ENCODE measurements at places on chromosomes 16 and 17.

DNA sequence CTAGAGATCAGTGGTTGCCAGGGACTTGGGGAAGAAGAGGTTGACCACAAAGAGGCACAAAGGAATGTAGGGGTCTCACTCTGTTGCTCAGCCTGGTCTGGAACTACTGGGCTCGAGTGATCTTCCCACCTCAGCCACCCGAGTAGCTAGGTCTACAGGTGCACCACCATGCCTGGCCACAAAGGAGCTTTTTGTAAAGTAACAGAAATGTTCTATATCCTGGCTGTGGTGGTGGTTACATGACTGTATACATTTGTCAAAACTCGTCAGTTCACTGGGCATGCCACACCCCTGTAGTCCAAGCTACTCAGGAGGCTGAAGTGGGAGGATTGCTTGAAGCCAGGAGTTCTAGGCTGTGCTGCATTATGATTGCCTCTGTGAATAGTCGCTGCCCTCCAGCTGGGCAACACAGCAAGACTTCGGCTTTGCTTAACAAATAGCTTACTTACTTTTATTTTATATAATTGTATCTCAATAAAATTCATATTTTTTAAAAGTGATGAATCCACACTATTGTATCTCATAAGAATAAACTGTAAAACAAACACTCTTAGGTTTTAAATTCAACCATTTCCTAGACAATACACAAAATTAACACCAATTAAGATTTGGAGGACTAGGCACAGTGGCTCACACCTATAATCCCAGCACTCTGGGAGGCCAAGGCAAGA is 5.0 kb downstream of the SKA2 start:
- no peak for DNase-seq

DNA sequence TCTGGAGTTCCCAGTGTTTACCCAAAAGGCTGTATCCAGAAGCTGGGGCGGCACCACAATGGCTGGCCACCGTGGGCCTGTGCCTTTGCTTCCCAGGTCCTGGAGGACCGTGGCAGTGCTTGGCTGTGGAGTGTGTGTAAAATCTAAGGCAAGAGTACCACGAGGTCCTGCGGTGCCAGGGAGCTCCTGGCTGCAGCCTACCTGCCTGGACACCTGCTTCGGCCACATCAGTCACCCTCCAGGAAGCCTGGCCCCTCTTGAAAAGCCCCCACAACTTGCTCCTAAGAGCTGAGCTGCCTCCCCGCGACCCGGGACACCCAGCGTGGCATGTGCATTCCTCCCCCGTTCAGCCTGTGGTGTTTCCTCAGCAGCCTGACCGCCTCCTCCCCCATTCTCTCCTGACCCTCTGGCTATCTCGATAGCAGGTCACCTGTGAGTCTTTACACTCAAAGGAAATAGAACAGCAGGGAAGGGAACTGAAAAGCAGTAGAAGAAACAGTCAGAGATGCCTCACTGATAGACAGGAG is 7.9 kb downstream of the TIMM22 start:
- DNase-seq = no peak

- DNase-seq = no peak
Observed at GRCh38 chr16:49494474-49494873, 120.9 kb downstream of the C16orf78 start.

DNA sequence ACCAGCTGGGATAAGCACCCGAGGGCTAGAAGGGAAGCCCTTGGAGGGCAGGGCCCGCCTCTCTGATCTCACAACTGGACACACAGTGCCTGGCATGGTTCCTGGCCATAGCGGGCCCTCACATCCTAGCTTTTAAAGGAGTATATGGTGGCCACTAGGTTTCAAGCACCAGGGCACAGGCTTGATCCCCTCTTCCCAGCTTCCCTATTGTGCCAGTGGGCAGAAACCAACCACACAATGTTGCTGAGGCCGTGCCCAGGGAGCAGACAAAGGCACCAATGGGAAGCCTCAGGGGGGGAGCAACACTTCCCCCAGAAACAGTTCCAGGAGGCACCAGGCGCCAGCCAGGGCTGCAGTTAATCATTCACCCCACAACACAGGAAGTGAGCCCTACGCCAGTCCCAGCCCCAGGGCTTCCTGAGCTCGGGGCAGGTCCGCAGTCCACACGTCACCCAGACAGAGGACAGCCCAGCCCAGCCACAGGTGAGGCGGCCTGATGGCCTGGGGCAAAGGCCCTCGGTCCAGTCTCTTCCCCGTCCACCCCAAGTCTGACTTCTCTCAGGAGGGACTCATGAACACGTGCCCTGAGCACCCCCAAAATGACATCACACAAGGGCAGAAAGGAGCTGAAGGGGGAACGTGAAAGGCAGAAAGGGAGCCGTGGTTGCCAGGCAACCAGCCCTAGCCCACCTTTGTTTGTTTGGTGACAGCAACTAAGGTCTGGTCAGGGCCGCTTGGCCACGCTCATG is 12.8 kb downstream of the SMIM5 start:
- DNase-seq = peak; percentile 98

- DNase-seq = no peak
Observed at GRCh38 chr16:26816266-26816665, 250.5 kb upstream of the C16orf82 start.

DNA sequence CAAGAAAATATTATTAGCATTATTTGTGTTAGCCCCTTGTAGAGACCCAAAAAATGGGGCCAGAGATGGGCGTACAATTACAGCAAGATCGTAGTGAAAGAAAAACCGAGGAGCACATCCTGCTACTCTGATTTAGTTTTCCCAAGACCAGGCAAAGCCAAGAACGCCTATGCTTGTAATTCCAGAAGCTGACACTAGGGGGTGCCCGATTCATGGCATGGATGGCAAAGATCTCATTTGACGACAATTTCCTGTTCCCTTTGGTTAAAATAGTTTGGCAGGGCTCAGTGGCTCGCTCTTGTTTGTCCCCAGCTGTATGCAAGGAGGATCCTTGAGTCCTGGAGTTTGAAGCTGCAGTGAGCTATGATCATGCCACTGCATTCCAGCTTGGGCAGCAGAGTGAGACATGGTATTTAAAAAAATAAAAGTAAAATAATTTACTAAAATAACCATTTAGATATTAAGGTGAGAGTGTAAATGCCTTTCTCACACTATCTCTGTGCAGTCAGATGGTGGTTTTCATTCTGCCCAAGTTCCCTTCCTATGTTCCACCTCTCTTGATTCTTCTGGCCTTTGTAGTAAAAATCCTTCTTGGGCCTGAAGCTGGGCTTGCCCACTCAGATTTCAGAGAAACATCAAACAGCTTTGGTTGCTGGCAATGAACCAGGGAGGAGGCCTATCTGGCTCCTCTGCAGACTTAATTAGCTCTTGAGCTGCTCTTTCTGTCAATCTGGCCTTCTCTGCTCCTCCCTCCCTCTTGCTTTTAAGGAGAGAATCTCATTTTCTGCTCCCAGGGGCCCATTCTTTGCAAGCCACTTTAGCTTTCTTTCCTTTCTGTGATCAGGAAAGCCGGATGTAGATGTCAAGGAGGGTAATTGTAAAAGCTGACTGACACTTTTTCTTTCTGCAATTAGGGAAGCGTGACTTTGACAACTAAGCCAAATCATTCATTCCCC is 31.2 kb downstream of the TMEM238L start:
- peak; percentile 34 for DNase-seq

DNA sequence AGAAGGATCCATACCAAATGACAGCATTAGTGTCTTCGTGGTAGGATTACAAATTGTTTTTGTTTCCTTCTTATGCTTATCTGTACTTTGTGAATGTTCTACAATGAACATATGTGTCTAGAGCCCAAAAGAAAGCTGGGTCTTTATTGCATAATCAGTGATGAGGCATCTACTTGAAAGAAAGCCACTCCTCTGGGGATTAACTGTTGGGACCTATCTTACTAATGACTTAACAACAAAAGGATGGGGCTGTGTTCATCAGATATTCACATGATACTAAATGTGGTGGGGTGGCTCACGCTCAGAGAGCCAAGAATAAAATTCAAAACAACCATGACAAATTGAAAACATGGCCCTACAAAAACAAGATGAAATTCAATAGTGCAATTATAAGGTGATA is 160.2 kb downstream of the RGS9 start:
- DNase-seq = no peak

GRCh38 chr17:285751-286422 is 66.7 kb downstream of the RPH3AL start:
- no peak for DNase-seq

DNA sequence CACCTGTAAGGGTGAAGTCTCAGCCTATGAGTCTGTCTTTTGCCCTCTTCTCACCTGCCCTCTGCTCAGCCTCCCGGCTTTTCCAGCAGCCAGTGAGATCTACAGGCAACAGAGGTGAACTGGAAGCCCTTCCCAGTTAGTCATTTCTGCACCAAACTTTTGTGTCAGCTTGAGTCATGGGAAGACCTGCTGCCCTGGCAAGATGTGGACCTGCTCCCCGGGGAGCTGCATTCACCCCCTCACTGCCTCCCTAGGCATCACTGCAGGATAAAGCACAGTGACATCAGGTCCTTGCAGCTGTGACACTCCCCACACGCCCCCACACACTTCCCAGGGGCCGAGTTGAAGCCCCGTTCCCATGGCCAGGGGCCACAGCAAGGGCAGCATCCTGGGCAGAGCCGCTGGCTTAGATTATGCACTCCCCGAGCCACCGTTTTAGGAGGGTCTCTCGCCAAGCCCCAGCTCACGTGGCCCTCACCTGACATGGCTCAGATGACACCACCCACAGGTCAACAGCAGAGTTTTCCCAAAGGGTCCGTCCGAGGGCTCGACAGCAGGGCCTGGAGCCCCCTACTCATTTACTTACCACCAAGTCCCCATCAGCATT is 6.5 kb upstream of the ABR start:
- DNase-seq = peak; percentile 87

Data from kidney tubule cell (primary cell).